Stimulated activated CD8-positive, alpha-beta memory T cell treated with anti-CD3 and anti-CD28 coated beads, Interleukin-7, amount 100 ng/mL, for 48 hours (primary cell): ENCODE measurements at places on chromosomes 3 and 15.
A peak's percentile ranks its signal among the peaks of the same experiment; 100 is the strongest.

- DNase-seq = no peak
These were observed 17.4 kb upstream of the CHD2 start for GRCh38 chr15:92882697-92883162.

DNA sequence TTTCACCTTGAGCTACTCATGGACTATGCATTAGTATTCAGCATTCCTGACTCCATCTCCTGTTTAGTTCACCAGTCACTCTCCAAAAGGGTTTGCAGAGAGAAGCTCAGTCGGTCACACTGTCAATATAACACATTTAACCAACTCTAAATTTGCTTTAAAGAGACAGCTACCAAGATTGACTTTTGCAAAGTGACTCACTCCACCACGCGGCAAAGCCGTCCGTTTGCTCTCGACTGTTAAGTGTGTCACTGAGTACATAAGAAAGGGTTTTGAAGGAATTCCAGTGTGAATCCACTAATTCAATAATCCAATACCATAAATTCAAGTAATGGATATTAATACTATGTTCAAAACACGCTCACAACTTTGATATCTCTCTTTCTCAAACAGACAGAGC is 1006.7 kb upstream of the NR2F2 start:
- no peak for DNase-seq

DNA sequence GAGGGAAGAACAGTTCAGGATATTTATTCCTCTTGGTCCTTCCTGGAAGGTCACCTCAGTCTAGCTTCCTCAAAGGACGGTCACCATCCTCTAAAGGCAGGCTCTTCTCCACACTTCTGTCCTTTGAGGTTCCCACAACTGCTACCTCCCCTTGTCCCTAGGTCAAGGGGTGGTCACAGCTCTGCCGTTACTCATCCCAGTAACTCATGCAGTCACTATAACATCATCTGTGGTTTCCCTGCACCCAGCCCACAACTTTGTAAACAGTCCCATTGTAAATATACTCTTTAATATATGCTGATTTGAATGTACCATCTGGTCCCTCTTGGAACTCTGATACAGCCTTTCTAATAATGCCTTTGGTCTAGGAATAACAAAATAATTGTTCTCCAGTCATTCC is 887.4 kb downstream of the FHIT start:
- no peak for DNase-seq

DNA sequence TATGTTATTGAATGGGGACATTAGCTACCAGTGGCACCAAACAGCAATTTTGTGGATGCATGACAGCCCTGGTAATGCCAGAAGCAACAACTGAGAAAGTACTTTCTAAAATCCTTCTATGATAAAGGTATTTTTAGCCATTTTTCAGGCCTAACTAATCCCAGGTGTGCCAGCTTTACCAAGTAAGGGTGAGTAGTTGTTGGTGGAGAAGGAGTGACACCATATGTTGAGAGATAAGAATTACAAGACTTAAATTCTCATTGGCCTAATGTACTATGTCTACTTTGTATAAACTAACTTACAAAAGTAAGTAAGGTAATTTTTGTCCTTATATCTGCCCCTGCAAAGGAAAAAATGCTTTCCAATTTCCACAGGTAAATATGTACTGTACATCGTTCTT is 4.1 kb upstream of the COX17 start:
- DNase-seq = no peak

DNA sequence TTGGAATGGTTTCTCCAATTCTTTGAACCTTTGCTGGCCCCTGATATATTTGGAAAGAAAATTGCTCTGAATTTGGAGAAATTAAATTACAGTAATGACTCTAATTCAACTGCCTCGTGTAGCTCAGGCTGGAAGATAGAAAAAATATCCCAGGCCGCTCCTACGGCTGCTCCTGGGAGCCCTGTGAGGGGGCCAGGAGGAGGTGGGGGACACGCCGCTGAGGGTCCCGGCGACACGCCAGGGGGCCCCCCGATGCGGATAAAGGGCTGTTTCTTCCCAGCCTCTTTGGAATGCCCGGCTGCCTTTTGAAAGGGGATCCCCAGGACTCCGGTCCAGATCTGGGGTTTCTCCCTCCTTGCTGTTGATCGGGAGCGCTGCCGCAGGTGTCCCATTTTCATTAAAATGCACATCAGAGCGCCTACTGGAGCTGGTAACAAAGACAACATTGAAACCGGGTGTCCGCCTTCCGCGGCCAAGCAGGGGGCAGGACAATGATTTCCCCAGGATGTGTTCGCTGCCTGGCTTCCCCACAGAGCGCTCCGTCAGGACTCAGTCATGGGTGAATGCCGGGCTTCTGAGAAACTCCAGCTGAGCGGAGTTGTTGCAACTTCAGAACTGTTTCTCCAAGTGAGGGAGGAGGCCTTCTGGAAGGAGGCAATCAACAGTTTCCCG is 200.1 kb upstream of the KBTBD8 start:
- DNase-seq = no peak

DNA sequence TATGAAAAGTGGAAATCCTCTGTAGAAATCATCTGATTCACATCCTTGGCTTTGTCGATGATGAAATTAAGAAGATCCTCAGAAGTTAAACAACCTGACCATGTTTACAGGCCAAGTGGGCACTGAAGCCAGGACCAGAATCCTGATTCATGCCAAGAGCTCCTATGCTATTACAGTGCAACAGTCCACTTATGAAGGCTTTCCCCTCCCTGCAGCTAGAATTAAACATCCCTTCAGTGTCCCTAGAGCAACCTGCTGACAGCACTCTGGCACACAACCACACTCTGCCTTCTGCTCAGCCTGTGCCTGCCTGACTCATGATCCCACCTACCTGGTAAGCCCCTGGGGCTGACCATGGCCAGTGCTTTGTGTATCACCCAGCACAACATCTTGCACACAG is 33.8 kb downstream of the TXNRD3 start:
- DNase-seq = no peak

DNA sequence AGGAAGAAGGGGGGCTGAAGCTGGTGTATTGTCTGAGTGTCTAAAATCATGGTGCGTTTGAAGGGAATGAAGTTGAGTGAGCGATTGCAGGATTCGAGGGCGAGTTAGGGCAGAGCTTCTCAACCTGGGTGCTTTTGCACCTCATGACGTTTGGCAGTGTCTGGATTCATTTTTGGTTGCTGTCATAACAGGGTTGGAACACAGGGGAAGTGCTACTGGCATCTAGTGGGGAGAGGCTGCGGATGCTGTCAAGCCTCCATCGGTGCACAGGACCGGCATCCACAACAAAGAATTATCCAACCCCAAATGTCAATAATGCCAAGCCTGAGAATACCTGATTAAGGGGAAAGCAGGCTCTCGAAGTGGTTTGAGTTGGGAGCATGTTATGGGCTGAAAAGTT is 120.0 kb downstream of the SLCO3A1 start:
- DNase-seq = no peak

DNA sequence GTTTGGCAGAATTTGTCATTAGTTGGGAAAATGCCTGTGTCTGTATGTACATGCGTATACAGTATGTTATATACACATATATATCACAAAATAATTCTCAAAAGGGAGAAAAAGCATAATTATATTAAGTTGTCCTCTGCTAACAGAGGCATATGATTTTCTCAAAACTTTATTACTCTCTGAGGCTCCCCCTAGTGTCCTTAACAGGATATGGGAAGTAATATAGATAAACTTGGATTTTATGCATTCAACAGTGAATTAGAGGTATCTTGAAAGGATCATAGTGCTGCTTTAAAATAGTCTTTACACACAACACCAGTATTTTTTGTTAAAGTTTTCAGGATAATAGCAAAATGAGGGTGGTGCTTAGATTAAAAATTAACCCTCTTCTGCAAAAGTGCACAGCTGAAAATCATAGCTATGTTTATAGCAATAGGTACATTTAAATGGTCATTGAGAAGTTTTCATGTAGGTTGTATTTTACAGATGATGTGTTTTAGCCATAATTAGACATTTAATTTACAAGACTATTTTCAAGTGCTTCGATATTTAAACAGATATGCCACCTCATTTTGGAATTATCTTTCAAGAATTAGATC is 454.0 kb upstream of the ROBO2 start:
- no peak for DNase-seq

DNA sequence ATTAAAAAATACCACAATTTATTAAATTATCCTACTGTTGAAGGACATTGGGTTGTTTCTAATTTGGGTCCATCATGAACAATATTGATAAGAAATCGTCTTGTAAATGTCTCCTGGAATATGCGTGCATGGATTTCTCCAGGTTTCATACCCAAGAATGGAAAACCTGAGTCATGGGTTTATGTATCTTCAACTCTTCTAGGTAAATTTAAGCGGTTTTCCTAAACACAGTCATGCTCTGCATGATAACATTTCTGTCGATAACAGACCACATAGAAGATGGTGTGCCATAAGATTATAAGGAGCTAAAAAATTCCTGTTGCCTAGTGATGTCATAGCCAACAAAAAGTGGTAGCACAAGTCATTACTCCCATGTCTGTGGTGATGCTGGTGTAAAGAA is 39.9 kb upstream of the SCN5A start:
- DNase-seq = no peak

- DNase-seq = peak; percentile 86
These were observed 63.0 kb downstream of the SH3BP5 start for GRCh38 chr3:15269091-15269989.

GRCh38 chr3:15439476-15439875 is 12.1 kb downstream of the EAF1 start:
- no peak for DNase-seq

GRCh38 chr3:49724586-49724985 is 835 bp upstream of the GMPPB start:
- no peak for DNase-seq
